ENCODE measurements at places on chromosomes 1 and 21.

DNA sequence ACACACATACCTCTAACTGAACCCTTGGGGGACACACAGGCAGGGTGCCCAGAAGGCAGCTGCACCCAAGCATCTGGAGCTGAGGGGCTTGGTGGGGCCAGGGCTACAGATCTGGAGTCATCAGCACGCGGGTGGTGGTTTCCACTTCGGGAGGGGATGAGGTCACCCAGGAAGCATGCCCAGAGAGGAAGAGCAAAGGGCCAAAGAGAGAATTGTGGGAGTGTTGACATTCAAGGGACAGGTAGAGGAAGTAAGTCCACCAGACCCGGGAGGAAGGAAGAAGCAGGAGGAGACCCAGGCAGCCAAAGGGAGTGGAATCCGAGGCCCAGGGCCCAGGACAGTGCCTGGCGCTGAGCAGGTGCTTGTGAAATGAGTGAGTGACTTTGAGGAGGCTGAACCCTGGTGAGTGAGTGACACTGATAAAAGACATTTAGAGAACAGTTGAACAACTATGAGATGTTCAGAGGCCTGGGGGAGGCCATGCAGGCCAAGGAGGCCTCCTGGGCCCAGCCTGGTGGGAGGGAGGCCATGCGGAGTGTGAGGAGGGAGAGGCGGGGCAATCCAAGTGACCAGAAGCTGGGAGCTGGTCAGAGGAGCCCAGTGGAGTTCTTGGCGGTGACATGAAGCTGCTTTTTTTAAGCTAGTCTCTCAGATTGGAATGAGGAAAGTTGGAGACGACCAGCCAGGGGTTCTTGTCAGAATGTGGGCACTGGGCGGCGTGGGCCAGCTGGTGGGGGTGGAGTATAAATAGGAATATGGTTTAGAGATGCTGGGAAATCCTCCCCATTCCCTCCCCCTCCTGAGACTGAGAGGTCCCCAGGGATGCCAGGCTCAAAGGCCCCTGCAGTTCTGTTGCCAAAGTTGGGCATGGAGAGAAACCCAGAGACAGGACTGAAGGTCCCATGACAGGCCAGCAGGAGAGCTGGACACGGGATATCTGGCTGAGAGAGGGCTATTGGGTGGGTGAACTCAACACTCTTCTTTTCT is 7.9 kb downstream of the CDK18 start:
- no peak for DNase-seq

- no peak for DNase-seq
Observed at GRCh38 chr1:12194666-12195216, 27.9 kb downstream of the TNFRSF1B start.

DNA sequence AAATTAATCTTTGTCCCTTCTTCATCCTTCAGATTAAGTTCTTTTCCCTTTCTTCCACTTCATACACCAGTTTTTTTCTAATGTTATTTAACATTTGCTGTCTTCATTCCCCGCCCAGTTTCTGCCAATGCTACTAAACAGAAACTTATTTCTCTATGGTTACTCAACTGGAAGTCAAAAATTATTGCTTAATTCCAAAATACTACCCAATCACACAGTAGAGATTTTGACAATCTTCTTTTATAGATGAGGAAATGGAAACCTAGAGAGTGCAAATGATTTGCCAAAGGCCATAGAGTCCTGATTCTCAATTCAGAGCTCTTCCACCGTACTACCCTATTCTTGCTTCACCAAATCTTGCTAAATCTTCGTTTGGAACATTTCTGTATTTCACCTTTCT is 58.1 kb upstream of the SH3GLB1 start:
- no peak for DNase-seq

GRCh38 chr1:162571696-162572095 is 10.2 kb downstream of the UAP1 start:
- no peak for DNase-seq

DNA sequence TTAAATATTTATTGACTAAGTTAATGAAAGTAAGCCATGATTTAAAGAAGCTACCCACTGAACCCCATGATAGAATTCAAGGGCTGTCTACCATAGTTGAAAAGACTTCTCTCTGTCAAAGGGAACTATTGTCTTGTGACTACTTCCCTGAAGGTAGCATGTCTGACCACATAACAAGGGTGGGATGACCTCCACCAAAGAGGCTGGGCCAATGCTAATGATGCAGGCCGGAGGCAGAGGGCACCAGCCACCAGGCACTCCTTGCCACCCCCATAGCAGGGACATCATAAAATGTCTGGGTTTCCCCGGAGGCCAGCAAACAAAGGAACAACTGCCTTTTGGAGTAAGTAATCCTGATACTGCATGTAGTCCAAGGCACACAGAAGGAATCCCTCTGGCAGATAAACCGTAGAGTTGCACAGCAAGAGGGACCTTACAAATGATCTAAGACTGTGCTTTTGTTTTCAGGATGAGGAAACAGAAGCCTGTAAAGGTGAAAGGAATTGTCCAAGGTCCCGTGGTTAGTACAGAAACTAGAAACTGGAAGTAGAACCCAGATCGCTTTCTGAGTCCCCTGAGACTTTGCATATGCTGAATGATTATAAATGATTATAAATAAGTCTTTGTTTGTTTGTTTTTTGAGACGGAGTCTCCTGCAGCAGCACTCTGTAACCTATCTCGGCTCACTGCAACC is 33.5 kb upstream of the ITPKB start:
- no peak for DNase-seq

DNA sequence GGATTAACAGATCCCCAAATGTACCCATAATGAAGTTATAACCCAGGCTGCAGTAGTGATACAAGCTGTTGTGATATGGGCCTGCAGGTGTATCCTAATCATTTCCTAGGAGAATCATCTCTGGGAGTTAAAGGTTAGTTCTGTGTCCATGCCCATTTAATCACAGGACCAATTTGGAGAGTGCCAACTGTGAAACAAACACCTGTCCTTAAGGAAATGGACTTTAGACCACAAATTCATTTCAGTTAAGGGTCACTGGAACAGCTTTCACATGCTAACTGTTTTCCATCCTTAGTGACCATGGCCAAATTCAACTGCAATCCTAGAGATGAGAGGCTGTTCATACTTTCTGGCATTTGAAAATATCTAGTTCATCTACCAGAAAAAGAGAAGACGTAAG is 160.9 kb downstream of the GPATCH2 start:
- DNase-seq = no peak

- DNase-seq = peak; percentile 76
Observed at GRCh38 chr1:160101037-160101716, 2.8 kb upstream of the IGSF8 start.

DNA sequence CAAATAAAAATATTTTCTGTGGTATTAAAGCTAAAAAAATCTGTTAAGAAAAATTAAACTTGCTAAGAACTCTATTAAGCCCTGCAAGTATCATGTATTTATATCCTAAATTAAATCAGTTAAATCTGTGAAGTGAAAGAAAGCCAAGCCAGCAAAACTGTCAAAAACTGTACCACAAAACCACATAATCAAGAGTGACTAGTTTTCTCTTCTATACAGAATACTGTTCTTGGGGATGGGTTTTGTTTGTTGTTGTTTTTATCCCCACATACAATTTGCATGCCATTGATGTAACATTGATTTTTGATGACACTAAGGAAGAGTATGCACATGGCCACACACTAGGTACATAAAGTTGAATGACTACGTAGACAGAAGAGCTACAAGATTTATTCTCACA is 20.4 kb downstream of the DPH5 start:
- DNase-seq = no peak

DNA sequence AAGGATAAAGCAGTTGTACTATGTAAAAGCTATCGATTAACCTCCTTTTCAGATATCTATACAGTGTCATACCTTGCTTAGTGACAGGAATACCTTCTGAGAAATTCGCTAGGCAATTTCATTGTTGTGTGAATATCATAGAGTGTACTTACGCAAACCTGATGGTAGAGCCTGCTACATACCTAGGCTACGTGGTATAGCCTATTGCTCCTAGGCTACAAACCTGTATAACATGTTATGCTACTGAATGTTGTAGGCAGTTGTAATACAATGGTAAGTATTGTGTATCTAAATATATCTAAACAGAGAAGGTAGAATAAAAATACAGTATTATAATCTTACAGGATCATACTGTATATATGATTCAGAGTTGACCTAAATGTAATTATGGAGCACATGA is 26.5 kb downstream of the FLVCR1 start:
- no peak for DNase-seq

DNA sequence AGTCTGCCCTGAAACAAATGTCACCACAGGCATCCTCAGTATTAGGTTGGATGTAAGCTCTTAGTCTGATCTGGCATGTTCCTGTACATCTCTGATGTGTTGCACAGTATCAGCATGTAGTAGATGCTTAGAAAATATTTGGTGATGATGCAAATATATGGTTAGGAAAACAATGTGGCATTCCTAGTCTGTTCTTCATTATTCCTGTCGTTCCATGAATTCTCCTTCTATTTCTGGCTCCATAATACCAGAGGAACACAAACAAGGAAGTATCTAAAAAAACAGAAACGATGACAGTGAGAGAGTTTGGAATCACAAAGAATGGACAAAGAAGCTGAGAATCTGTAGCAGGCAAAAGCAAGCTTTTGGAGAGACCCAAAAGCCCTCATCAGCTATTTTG is 236.6 kb downstream of the HHAT start:
- no peak for DNase-seq

DNA sequence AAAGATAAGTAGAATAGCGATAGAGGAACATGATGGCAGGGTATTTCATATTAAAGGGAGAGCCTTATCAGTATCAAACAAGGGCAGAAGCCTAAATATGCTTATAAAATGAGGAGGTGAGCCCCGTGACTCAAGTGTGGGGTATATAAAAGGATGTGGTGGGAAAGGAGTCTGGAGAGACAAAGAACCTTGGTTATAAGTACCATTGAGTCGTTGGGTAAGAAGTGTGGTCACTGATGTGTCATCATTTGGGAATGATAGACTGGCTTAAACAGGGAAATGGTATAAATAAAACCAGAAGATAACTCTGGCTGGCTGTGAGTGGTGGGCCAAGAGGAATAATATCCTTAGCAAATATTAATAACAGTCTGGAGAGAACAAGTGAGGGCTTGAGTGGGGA is 10.9 kb upstream of the CD5L start:
- DNase-seq = no peak

- no peak for DNase-seq
Observed at GRCh38 chr1:125065092-125065820, 3880.5 kb downstream of the SRGAP2C start.

GRCh38 chr1:1240822-1241587 is 5.5 kb downstream of the C1QTNF12 start:
- no peak for DNase-seq

- no peak for DNase-seq
Observed at GRCh38 chr1:168004531-168004930, 67.7 kb upstream of the MPC2 start.

GRCh38 chr1:44288883-44289282 is 66.2 kb downstream of the ERI3 start:
- DNase-seq = no peak

DNA sequence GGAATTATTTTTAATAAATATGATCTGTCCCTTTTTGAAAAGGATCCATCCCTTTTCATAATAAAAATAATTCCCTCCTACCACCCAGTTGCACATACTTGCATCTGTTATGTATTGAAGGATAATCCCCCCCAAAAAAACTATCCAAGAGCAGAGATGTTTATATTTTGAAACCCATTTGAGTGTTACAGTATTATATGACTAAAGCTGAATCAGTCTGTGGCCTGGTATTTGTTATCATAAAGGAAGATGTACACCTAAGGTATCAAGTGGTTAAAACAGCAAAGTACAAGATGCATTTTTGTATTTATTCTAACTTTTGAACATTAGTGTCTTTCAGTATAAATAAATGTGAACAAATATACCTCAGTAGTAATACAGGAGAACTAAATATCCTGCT is 12.7 kb upstream of the TGFB2 start:
- no peak for DNase-seq
